ENCODE measurements at places on chromosomes 2 and 18.

GRCh38 chr2:152437276-152438108 is 102.5 kb downstream of the FMNL2 start:
- DNase-seq = no peak

DNA sequence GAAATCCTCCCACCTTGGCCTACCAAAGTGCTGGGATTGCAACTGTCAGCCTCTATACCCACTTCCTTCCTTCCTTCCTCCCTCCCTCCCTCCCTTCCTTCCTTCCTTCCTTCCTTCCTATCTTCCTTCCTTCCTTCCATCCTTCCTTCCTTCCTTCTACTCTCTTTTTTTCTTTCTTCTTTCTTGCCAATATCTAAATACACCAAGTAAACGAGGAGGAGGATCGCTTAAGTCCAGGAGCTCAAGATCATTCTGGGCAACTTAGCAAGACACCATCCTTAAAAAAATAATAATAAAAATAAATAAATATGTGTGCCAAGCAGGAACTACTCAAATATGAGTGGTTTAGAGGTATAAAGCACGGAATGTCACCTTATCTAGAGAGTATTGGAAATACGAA is 249.4 kb upstream of the TRIB2 start:
- peak; percentile 61 for DNase-seq

DNA sequence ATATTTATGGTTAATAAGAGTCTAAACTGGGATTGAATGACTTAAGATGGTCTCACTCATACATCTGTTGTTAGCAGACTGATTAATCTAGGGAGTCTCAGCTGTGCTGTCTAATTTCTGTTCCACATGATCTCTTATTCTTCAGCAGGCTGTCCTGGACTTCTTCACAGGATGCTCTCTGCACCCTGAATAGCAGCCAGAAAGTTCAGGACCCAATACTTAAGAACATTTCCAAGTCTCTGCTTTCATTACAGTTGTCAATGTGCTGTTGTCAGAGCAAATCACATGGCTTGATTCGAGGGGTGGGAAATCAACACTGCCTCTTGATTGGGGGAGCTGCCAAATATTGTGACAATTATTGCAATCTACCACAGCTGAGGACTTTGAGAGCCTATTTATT is 627.1 kb upstream of the SLC8A1 start:
- no peak for DNase-seq

- DNase-seq = no peak
Measured at GRCh38 chr2:15732341-15733077, 140.8 kb downstream of the DDX1 start.

DNA sequence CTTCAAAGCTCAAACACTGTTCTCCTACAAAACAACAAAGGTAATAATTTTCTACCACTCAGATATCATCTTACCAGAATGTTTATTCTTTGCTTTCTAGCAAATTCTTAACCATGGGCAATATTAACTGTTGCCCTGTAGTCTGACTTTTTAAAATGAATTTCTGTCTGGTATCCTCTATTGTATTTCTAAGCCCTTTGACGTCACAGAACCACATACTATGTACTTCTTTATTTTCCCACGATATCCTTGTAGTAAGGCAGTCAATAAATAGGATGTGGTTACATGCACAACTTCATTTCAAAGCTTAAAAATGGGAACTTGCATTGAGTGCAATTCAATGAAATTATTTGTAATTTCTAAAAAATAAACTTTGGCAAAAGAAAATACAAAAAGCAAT is 58.7 kb downstream of the THADA start:
- DNase-seq = no peak

- no peak for DNase-seq
Measured at GRCh38 chr2:19158896-19159295, 199.5 kb downstream of the OSR1 start.

DNA sequence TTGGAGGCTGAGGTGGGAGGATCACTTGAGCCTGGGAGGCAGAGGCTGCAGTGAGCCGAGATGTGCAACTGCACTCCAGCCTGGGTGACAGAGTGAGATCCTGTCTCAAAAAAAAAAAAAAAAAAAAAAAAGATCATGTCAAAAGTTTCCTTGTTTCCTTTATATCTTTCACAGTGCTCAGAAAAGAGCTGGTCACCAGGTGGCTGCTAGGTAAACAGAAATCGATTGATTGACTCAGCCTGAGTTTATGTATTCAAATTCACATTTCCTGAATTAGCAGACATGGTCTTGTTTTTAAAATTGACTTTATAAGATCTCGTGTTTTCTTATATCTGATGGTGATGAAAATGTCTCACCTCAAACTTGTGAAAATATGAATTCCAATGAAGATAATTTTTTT is 261.8 kb upstream of the FANCL start:
- DNase-seq = no peak

DNA sequence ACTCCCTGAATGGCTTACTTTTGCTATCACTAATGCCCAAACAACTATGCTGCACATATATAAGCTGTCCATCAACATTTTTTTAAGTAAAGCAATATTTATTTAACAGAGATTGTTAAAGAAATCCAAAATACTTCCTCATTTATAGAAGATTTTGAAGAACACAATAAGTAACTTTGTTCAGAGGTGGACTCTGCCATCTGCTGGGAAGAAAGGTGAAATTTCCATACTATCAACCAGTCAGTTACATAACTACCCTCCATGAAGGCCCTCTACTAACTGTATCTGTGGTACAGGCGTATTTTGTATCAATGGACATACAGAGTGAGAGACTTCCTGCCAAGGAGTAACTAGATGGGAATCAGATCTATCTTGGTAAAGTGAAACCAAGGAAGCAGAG is 106.0 kb downstream of the DTNB start:
- DNase-seq = no peak

- no peak for DNase-seq
Measured at GRCh38 chr2:46812361-46813019, 103.1 kb downstream of the MCFD2 start.

- DNase-seq = no peak
Measured at GRCh38 chr2:232276733-232277313, 101.7 kb upstream of the ALPP start.

DNA sequence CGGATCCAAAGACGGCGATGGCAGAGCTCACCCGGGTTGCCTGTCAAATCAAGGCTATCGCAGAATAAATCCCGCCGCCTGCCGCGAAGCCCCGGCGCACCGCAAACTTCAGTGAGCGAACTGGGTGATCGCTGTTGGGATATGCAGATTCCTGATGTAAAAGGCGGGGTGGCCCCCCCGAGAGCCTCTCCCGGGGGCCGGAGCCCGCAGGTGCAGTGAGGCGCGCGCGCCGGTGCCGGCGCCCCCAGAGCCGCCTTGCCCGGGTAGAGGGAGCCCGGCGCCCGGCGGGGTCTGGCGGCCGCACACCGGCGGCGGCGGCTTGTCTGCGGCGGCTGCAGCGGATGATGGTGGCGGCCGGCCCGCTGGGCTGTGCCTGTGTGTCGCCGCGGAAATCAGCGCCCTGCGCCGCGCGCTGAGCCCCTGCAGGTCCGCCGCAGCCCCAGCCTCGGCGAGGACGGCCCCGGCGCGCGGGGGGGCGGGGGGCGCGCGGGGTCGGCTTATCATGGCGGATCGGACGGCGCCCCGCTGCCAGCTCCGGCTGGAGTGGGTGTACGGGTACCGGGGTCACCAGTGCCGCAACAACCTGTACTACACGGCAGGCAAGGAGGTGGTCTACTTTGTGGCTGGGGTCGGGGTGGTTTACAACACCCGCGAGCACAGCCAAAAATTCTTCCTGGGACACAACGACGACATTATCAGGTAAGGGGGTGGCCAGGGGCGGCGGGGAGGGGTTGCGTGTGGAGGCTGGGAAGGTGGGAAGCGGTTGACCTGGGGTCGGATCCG is 1.3 kb downstream of the EML6 start:
- DNase-seq = no peak

DNA sequence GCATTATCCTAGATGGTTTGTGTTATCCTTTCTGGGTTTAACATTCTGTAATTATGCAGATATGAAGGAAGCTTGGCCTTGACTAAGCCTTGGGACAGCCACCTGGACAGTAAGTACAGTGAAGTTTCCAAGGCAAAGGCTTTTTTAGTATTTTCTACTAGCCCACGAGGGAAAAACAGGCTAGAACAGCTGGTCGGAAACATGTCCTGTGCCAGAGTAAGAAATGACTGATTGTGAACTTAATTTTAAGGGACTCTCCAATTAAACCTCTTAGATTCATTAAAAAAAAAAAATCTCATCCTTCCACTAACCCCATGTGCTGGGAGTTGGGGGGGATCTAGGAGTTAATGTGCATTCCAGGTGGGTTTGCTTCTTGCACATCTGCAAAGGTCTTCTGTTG is 720.8 kb downstream of the SLC4A3 start:
- DNase-seq = no peak

DNA sequence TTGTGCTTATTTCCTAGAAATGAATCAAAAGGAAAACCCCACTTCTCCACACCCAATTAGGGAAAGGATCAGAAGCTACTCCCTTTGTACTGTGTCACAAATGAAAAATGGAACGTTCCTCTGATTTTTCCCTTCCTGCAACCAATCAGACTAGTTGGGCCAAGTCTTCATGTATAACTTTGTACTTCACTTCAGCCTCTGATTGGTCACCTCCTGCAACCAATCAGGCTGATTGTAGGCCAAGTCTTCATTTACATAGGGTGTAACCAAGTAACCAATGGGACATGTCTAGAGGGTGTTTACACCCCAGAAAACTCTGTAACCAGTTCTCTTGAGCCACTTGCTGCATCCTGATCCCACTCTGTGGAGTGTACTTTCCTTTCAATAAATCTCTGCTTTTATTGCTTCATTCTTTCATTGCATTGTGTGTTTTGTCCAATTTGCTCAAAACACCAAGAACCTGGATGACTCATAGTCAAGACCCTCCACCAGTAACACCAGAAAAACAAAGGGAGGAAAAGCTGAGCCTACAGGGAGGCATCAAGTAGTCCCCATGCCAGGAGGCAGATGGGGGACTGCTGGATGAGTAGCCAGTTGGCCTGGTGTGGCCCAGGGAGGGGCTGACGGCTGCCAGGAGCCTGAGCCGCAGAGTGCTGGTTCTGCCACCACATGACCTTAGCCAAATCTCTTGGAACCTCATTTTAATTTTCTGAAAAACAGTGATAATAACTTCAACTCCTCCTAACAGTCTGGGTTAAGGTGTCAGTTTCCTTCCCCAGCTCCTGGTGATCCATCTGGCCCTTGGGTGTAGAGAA is 46.1 kb downstream of the SOWAHC start:
- no peak for DNase-seq

GRCh38 chr18:12373116-12373770 is 3.8 kb downstream of the AFG3L2 start:
- no peak for DNase-seq

- DNase-seq = no peak
Measured at GRCh38 chr18:12543697-12544096, 114.2 kb downstream of the SPIRE1 start.

Data from SK-N-MC (cell line).